ENCODE measurements at places on chromosomes 3 and 15.

DNA sequence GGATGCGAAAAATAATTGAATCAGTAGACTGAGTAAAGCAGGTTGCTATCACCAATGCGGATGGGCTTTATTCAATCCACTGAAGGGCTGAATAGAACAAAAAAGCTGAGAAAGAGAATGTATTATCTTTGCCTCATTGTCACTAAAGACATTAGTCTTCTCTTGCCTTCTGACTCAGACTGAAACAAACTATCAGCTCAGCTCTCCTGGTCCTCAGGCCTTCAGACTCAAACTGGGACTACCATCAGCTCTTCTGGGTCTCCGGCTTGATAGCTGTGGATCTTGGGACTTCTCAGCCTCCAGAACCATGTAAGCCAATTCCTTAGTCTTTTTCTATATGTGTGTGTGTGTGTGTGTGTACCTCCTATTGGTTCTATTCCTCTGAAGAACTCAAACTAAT, 12.6 kb downstream of the IFT57 start:
- no peak for DNase-seq

DNA sequence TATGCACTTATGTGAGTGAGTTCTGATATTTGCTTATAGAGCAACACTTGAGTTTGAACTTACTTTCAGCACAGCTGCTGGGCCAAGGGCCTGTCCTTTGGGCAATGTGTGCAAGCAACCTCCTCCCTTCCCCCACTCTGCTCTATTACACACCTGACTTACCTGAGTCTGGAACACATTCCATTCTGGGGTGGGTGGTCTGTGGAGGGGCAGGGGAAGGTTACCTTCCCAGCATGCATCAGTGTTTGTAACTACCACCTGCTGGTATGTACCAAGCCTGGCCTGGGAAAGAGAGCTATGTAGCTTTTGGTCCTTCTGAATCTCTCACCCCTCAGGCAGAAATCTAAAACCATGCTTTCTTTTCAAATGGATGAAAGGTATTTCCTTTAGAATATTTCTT, 103.0 kb downstream of the ISL2 start:
- no peak for DNase-seq

DNA sequence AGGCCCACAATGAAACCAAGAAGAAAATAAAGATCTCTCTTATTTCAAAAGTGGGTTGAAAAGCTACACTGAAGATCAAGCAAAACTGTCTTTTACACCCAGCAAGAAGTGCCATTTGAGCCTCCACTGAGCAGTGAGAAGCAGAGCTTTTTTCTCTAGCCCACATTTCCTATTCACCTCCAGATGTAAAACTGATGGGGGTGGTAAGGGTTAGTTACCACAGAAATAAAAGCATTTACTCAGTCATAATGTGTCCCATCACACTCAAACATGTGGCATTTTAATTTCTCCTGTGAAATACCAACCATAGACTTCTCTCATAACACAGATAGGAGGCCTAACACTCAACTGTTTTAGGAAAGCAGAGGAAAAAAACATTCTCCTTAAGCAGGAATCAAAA, 21.0 kb downstream of the IFT57 start:
- no peak for DNase-seq

DNA sequence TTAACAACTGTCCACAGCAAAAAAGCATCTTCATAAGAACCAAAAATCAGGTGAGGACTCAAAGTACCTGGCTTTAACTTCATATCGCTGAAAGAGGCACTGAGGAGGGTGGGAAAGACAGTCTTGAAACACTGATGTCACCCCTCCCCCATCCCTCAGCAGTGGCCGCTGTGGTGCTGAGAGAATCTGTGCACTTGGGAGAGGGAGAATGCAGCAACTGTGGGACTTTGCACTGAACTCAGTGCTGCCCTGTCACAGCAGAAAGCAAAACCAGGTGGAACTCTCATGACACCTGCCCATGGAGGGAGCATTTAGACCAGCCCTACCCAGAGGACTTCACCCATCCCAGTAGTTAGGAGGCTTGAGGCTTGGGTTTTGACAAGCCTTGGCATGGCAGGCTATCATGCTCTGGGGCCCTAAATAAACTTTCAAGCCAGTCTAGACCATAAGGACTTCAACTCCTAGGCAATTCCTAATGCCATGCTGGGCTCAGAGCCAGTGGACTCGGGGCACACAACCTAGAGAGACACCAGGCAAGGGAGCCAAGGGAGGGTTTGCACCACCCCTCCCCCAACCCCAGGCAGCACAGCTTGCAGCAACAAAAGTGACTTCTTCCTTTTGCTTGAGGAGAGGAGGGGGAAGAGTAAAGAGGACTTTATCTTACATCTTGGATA, 6.1 kb upstream of the ZSCAN2 start:
- DNase-seq, result no peak

GRCh38 chr3:50423543-50423942, 64.2 kb upstream of the TMEM115 start:
- peak; percentile 40 for DNase-seq

- no peak for DNase-seq
Observed at GRCh38 chr3:126546549-126547239, 12.0 kb downstream of the C3orf22 start.

Measured in globus pallidus (tissue), 1 donor.